Cardiac muscle cell (in vitro differentiated cells and primary cell): ENCODE measurements at places on chromosomes 1 and 21.

GRCh38 chr1:77639056-77639455, 43.4 kb downstream of the ZZZ3 start:
- no peak overlapping the region for H3K4me3 ChIP-seq
- no peaks in the 10 kb centered on the region for H3K4me1 ChIP-seq
- no peak for DNase-seq
- no peaks in the 10 kb centered on the region for H3K27me3 ChIP-seq

GRCh38 chr1:235920596-235921375, 54.1 kb upstream of the LYST start:
- H3K27me3 ChIP-seq, result no peaks in the 10 kb centered on the region
- peak; percentile 39 for DNase-seq
- no peaks in the 10 kb centered on the region for H3K36me3 ChIP-seq
- peaks cover 38% of the 10 kb centered on the region for H3K4me1 ChIP-seq
- no peak overlapping the region for H3K4me3 ChIP-seq

GRCh38 chr1:118338936-118339335, 153.9 kb upstream of the SPAG17 start:
- peak; percentile 6 for DNase-seq
- no peaks in the 10 kb centered on the region for H3K27me3 ChIP-seq
- H3K27ac ChIP-seq, result no peak overlapping the region

- no peak overlapping the region for H3K27ac ChIP-seq
- no peaks in the 10 kb centered on the region for H3K36me3 ChIP-seq
- peak; percentile 54 for DNase-seq
- no peaks in the 10 kb centered on the region for H3K4me1 ChIP-seq
Observed at GRCh38 chr1:20634594-20635084, 1.4 kb downstream of the PINK1 start.
